ENCODE measurements at places on chromosomes 12 and 14.

DNA sequence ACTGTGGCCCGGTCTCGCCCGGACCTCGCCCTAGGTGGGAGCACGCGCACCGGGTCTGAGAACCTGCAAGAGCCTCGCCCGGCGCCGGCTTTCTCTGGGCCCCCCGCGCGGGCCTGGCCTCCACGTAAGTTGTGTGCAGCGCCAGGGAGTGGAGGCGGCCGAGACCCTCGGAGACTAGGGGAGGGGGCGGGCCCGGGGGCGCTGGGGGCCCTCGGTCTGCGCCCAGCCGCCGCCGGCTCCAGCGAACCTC is 183 bp upstream of the PRMT8 start:
- DNase-seq: no peak

- no peak for DNase-seq
These were observed 92.3 kb upstream of the SCAF11 start for GRCh38 chr12:46082490-46083200.

DNA sequence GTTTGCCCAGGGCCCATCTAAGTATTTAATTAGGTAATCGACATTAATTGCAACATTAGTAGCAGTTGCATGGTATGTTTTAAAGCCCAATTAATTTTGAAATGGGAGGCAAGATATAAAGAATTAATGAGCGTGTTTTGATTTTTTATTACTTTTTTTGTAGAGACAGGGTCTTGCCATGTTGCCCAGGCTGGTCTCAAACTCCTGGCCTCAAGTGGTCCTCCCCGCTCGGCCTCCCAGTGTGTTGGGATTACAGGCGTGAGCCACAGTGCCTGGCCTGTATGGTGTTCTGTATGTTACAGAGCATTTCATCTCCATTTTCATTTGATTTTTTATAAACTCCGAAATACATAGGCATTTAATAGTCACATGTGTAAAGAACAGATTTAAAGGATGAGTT is 856 bp downstream of the GOLGA5 start:
- no peak for DNase-seq

DNA sequence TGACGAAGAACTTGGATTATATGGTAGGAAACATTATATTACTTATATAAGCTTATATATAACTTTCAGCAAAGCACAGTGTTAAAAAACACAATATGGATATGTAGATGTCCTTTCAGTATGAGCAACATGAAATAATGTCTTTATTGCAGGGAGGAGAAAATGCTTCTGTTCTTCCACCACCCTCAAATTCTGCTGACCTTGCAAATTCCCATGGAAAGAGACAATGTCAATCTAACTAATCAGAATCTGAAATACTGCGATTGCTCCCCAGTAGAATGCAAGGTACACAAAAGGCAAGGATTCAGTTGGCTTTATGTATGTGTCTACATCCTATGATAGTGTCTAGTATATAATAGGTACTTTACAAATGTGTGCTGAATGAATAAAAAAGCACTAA is 26.4 kb downstream of the MGAT4C start:
- DNase-seq: no peak
